ENCODE measurements at places on chromosomes 1 and 21.

DNA sequence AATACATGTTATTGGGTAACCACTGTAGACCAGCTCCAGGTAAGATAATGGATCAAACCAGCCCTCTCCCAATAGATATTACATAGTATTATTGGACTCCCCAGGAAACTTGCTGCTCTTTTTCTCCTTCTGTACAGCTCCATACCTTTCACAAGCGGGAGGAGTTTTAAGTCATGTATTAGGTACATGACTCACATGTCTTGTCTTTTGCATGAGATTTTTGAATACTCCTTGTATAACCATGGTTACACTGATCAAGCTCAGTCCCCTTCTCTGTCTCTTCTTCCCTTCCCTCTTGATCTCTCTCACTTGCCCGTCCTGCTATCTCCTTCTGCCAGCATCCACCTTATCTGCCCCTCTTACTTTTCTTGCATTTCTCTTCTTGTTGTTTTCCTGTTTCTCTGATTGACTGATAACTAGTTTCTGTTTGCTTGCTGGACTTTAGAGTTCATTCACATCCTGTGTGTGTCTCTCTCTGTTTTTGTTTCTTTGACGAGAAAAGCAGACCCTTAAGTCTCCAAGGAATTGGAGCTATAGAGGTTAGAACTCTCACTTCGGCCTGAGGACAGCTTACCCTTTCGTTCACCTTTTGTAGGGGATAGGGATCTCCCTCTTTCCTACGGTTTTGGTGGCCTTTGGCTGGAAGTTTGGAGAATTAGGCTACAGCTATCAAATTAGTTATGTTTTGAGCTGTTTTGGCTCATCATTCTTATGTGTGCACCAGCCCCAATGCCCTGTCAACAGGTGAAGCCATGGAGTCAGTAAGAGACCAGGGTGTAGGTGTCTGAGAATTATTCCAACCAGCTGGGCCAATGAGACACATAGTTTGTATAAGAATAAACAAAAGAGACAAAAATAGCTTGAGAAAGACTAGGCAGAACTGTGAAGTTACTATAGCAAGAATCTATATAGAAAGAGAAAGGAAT, 49.0 kb upstream of the ASB17 start:
- no peak for DNase-seq

DNA sequence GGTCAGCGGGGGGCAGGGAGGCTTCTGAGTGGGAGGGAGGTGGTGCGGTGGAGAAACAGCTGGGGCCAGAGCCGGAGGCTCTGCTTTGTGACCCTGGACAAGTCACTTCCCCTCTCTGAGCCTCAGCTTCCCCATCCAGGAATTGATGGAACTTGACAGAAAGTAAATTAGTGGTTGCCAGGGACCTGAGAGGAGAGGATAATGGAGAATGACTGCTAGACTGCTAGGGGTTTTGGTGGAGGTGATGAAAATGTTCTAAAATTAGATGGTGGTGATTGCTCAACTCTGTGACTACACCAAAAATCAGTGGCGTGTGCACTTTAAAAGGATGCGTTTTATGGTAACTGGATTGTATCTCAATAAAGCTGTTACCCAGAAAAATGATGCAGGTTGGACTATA, 100.9 kb downstream of the ARHGEF10L start:
- DNase-seq, result no peak

DNA sequence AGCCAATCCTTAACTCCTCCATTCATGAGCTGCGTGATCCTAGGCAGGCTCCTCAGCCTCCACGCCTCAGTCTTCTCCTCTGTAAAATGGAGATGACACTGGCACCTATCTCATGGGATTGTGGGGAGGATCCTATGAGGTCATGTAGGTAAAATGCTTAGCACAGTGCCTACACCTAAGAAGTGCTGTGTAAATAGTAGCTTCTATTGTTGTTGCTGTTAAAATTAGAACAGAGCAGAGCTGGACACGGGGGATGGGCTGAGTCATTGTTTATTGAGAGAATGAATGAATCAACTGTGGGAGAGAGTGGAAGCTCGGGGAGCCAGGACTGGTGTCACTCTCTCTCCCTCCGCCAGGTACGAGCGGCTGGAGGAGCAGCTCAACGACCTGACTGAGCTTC, 43.0 kb downstream of the TMCC2 start:
- no peak for DNase-seq

GRCh38 chr1:177945943-177946650, 23.8 kb downstream of the SEC16B start:
- DNase-seq, result no peak

DNA sequence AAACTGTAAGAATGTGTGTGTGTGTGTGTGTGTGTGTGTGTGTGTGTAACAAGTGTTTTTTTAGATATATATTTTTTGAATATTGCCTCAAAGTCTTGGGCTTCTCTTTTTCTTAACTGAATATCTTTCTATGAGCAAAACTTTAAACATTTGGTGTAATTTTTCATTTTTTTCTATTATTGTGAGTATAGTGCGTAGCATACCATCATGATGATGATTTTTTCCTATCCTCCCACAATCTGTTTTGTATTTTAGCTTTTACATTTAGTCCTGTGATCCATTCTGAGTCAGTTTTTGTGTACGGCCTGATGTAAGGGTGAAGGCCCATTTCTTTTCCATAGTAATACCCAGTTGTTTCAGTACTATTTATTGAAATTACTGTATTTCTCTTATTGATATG, 680.6 kb downstream of the TTLL7 start:
- DNase-seq, result no peak

DNA sequence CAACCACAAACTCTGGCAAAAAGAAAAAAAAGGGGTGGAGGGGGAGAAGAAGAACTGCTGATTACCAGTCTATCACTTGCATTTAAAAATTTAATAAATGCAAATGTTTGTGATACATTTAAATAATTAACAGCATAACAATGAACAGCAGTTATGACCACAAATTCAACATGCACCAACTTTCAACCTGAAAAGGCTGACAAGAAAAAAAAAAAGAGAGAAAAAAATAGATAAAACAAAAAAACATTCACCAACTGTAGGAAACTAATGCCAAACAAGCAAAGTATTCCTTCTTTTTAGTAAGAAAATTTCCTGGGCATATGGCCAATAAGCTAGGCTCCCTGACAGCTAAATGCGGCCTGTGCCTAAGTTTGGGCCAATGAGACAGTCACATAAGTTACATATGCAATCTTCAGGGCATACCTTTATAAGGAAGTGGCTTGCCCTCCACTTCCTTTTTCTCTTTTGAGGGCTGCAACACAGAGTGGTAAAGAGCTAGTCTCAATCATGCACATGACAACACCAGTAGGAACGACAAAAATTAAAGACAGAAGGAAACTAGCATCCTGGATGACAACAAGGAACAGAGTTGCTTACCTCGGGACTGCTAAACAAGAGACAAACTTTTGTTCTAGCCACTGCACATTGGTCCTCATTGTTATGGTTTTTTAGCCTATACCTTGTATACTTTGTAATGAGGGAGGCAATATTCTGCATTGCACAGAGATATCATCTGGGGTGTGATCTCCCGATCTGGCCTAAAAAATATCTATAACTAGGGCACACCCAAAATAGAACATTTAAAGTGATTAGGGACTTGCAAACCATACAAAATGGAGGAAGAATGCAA, 24.2 kb upstream of the PHTF1 start:
- DNase-seq, result no peak

- DNase-seq, result no peak
Measured at GRCh38 chr1:204523605-204524215, 7.5 kb downstream of the MDM4 start.

GRCh38 chr1:40858856-40859416, 3.2 kb downstream of the CITED4 start:
- no peak for DNase-seq

- DNase-seq, result no peak
Measured at GRCh38 chr1:63343922-63344321, 21.6 kb downstream of the FOXD3 start.

DNA sequence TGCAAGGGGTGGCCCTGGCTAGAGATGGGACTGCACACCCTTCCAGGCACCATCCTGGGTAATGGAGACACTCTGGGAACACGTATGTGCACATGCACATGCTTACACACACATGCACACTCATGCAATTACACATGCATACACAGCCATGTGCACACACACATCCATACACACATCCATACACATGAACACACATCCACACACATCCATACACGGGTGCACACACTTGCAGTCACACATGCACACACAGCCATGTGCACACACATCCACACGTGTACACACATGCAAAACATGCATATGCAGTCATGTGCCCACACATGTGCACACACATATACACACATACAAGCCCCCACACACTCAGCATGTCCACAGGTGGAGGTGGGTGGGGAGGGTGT, 22.3 kb upstream of the POFUT2 start:
- DNase-seq, result no peak

DNA sequence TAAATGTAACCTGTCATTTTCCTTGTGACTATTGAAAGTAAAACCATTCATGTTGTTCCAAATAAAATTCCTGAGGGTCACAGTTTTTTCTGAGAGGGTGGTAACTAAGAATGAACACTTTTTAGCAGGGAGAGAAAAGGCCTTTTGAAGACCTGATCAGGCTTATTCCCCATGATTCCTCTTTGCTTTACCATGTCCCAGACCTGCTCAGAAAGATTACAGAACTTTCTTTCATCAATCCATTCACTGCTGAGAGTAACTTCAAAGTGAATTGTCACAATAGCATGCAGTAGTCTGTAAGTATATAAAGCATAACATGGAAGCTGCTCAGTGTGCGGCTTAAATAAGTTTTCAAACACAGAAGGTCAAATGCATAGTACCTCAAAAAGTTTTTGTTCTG, 201.5 kb upstream of the COL11A1 start:
- DNase-seq, result no peak

DNA sequence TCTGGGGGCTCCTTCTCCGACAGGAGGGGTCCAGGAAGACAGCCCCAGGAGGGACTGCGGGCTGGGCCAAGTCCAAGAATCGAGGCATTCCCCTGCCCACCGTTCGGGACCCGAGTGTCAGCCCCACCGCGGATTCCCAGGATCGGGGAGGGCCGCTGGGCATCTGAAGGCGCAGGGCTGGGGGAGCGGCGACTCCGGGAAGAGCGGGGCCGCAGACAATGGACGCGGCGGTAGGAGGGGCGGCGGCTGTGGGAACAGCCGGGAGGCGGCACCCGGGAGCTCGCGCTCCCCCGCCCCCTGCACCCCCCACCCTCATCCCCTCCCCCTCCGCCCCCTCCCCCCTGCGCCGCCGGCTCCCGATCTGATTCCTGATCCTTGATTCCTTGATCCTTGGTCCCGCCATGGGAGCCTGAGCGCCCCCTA, at the start of gene VANGL2:
Gene VANGL2 (plus strand): TSS at position 342 of the 423 bp plus-strand sequence. CDS start 15,274 bp downstream, outside the sequence.
- DNase-seq, result no peak

DNA sequence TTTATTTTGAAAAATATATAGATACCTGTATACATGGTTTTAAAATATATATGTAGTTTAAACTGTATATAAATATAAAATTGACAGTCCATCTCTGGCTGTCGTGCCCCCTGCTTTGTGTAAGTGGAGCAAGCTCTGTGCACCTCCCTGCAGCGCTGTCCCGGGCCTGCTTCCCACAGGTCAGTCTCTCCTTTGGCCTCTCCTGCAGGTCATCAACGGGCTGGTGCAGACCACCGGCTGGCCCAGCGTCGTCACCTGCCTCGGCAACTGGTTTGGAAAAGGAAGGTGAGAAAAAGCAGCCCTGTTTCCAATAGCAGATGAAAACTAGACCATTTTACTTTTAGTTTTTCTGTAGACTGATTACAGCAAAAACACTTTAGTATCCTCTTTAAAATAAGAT, 28.5 kb downstream of the SLC37A1 start:
- no peak for DNase-seq

Measured in GM04504 (cell line).